ENCODE measurements at places on chromosomes 13 and 19.

DNA sequence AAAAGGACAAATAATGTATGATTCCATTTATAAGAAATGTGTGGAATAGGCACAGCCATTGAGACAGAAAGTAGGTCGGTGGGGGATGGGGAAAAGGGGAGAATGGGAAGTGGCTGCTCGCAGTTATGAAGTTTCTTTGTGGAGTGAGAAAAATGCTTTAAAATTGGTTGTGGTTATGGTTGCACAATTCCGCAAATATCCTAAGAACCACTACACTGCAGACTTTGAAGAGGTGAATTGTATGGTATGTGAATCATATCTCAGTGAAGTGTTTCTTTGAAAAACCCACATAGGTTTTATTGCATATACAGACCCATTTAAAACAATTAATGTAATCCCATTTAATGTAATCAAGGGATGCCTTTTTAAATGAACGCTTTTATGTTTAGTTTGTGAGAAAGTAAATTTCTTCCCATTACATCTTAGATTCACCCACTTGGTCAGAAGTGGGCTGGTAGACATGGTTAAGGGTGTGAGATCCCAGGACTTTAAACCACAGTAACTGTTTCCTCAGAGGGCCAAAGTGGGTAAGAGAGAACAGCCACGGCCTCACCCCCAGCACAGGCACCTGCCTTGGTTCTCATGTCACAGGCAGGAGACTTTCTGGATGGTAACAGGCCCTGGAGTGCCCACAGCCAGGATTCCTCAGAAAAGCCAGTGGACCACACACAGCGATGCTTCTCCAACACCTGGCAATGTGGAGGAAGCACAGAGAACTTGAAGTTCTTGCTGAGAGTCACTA, 119.3 kb upstream of the GJB6 start:
- DNase-seq = no peak

- no peak for DNase-seq
These were observed 118.8 kb downstream of the CDK8 start for GRCh38 chr13:26372747-26373146.

DNA sequence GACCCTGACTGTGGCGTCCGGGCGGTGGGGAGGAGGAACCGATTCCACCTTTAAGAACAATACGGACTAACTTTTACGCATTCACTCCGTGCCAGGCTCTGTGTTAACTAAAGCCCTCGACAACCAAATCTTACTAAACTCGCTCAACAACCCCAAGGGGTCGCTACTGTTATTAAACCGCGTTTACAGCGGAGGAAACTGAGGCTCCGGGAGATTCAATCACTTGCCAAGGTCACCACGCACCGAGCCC, 1.2 kb downstream of the SAMD1 start:
- no peak for DNase-seq

- DNase-seq = no peak
These were observed 222.9 kb downstream of the RFC3 start for GRCh38 chr13:34040863-34041262.

DNA sequence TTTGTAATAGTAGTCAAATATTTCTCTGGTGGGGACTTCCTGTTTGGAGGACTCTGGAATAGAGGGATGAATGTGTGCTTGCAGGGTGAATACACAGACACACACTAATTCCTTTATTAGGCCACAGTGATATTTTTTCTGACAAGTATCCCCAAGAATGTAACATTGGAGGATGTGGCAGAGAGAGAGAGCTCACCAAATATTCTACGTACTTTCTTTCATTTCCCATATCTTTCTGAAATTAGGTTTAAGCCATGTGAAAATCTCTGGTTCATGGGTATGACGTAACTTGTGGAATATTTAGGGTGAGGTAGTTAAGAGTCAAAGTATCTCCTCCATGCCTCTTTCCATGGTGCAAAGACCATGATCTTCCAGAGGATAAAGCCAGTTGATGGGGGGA, 463.4 kb downstream of the DIAPH3 start:
- DNase-seq = no peak

GRCh38 chr13:23069566-23069965, 111.2 kb upstream of the SGCG start:
- no peak for DNase-seq

GRCh38 chr19:10404888-10405820, 1.8 kb upstream of the CDC37 start:
- DNase-seq = no peak

- DNase-seq = no peak
These were observed 248.1 kb downstream of the HS6ST3 start for GRCh38 chr13:96338030-96338429.

GRCh38 chr13:26973946-26974345, 197.7 kb downstream of the USP12 start:
- no peak for DNase-seq

DNA sequence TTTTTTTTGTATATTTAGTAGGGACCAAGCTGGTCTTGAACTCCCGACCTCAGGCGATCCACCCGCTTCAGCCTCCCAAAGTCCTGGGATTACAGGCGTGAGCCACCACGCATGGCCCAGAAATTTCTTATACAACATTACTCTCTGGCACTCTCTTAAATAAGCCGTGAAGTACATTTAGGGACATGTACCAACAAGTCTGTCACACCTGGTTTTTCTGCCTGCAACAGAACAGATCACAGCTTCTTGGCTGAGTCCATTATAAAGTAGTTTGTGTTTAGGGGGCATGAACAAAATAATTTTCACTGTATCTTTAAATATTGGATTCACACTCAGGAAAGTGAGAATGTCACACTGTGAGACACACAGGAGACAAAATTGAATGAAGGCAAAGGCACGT, 1567.3 kb downstream of the SLITRK5 start:
- DNase-seq = no peak

DNA sequence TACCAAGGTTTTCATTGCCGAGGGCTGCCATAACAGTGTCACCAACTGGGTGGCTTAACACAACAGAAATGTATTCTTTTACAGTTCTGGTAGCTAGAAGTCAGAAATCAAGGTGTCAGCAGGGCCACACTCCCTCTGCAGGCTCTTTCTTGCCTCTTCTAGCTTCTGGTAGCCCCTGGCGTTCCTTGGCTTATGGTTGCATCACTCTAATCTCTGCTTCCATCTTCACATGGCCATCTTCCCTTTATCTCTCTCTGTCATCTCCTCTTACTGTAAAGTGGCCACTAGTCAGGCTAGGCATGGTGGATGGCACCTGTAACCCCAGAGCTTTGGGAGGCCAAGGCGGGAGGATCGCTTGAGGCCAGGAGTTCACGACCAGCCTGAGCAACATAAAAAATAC, 38.0 kb upstream of the MRI1 start:
- DNase-seq = no peak

DNA sequence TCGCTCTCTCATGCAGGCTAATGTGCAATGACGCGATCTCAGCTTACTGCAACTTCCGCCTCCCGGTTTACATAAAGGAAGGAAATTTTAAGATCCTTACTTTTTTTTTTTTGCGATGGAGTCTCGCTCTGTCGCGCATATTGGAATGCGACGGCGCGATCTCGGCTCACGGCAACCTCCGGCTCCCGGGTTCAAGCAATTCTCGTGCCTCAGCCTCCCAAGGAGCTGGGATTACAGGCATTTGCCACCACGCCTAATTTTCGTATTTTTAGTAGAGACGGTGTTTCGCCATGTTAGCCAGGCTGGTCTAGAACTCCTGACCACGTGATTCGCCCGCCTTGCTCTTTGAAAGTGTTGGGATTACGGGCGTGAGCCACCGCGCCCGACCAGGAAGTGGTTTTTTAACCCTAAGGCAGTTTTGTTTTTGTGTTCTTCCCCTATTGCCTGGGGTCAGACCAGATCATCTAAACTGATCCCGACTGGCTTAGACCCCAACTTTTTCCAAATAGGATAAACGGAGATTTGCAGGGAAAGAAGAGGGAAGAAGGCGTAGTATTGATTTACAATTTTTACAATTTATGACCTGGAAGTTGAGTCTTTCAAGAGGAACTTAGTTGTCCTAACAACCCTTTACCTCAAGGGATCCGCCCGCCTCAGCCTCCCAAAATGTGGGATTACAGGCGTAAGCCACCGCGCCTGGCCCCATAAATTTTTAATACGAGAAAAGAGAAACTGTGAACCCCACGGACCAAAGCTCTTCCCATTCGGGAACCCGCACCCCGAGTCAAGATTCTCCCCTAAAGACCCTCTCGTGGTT, 142.0 kb downstream of the ZNF737 start:
- peak; percentile 30 for DNase-seq

GRCh38 chr13:106917673-106918556, 350.0 kb upstream of the ARGLU1 start:
- peak; percentile 66 for DNase-seq

GRCh38 chr13:33611121-33611805, 206.7 kb upstream of the RFC3 start:
- peak; percentile 50 for DNase-seq

GRCh38 chr13:110756219-110756631, 42.7 kb downstream of the ING1 start:
- no peak for DNase-seq

GRCh38 chr19:2587001-2587719, 111.2 kb downstream of the GADD45B start:
- DNase-seq = no peak

DNA sequence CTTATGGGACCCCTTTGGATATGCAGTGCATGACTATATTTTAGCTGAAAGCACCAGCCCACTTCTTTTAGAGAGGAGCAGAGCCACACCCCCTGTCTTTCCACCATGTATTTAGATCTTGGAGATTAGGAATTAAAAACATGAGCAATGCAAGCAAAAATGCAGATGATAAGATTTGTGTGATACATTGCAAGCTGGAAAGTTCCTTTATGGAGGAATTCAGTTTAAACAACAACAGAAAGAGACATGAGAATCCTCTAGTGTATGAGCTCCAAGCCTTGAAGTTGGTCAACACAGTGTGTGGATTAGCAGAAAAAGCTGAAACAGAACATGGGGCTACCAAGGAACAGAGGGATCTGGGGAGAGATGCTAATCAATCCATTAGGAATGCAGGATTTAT, 529.8 kb upstream of the NBEA start:
- DNase-seq = no peak

DNA sequence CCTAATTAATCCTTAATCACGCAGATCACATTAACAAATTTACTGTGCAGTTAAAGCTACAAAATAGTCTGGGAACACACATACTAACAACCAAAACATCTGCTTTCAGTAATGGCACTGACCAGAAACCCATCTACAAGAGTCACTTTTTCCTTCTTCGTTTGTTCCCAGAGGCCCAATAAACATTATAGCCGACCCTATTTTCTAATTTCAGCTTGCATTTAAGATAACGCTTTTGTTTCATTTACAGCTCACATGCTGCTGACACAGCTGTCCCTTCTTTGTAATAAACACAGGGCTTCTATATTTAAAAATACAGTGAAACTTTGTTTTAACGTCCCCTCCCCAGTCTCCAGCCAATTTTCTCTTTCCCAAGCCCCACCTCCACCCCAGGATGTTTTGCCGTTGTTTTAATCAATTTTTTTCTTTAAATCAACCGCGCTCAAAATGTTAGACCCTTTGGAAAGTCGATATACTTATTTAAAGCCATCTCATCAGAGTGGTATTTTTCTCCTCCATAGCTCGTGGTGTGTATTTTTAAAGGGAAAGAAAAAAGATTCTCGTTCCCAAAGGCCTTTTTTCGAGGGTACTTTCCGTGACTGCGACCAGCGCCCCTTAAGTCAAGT, 1.7 kb upstream of the WBP4 start:
- no peak for DNase-seq

DNA sequence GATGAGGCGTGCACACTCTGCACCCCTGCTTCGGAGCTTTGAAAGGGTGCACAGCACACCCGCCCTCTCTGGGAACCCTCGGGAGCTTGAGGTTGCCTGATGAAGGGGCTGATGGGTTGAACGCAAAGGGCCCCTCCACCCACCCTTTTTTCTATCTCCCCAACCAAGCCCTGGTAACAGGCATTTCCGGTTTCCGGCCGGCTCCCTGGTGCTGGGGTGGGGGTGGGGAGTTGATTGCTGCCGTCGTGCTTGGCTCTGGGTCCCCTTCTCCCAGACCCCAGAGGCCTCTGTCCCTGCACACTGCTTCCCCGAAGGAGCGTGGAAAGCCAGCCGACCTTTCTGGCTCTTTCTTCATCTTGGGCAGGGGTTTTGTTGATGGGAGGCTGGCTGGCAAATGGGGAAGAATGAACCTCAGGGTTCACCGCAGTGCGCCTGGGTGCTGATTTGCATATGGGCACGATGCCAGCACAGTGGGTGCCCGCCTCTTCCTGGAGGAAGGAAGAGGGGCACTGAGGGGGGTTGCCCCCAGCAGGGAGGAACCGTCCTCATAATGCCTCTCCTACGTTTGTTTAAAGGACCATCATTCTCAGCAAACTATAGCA, 29.1 kb downstream of the VAV1 start:
- DNase-seq = no peak

- DNase-seq = no peak
These were observed 14.9 kb downstream of the POP4 start for GRCh38 chr19:29620931-29621351.

DNA sequence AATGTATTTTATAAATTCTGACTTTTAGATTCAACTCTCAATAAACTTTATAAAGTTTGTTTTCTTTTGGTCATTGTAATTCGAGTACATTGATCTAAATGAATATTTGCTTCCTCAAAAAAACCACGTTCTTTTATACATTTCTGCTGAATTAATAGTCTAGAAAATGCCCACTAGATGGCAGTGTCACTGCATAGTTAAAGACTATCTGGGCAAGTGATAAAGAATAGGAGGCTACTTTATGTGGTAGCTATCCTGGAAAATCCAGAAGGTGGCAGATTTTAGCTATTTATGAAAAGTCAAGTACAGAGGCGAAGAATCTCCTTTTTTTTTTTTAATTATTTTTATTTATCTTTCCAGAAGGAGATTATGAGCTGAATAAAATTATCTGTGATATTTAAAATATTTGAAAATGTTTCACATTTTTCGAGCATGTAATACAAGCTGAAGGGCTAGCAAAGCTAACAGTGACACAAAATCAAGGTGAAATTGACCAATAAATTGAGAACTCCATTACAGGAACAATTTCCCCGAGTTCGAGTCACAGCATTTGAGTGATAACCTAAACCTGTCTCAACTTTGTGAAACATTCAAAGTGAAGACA, 221.8 kb downstream of the OLFM4 start:
- peak; percentile 70 for DNase-seq

GRCh38 chr13:99218969-99219368, 18.3 kb downstream of the UBAC2 start:
- no peak for DNase-seq

GRCh38 chr13:94928127-94928775, 215.9 kb upstream of the SOX21 start:
- DNase-seq = no peak

GRCh38 chr13:98447881-98448641, 128.8 kb downstream of the STK24 start:
- no peak for DNase-seq

- DNase-seq = no peak
These were observed 22.3 kb upstream of the STARD13 start for GRCh38 chr13:33307843-33308242.

Measured in right renal pelvis (tissue), 4 donors.